ENCODE measurements at places on chromosomes 2 and 18. TPM values are rescaled to one million over a fixed set of nuclear protein-coding genes. Genes with fewer than 3 reads are reported as not detected.

Gene DHRS9
- total RNA-seq = not detected

GRCh38 chr2:37377187-37377532, 32.7 kb downstream of the QPCT start:
- peaks cover 4% of the 10 kb centered on the region for H3K36me3 ChIP-seq
- peaks cover 62% of the 10 kb centered on the region for H3K27me3 ChIP-seq
- peaks cover 30% of the 10 kb centered on the region for H3K4me1 ChIP-seq
- H3K27ac ChIP-seq = peak overlapping the region; percentile 39
- no peak overlapping the region for H3K4me3 ChIP-seq
- peak; percentile 36 for DNase-seq

DNA sequence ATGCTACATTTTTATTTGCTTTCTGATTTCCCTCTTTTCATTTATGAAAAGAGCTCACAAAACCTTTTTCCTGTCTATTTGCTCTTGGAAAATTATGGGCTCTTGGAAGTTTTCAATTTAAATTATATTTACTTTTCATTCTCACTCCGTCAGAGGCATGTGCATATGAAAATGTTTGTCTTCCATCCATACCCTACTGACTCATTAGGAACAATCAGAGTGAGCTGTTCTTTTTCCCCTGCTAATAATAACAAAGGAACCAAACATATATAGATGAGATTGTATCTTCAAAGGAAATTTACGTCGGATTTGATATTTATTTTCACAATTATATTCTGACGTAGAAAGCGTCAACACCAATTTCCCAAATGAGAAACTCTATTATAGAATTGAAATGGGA, 1101.2 kb downstream of the TSN start:
- no peak overlapping the region for H3K4me3 ChIP-seq
- no peak overlapping the region for H3K27ac ChIP-seq
- no peaks in the 10 kb centered on the region for H3K4me1 ChIP-seq
- no peaks in the 10 kb centered on the region for H3K27me3 ChIP-seq
- DNase-seq = no peak

DNA sequence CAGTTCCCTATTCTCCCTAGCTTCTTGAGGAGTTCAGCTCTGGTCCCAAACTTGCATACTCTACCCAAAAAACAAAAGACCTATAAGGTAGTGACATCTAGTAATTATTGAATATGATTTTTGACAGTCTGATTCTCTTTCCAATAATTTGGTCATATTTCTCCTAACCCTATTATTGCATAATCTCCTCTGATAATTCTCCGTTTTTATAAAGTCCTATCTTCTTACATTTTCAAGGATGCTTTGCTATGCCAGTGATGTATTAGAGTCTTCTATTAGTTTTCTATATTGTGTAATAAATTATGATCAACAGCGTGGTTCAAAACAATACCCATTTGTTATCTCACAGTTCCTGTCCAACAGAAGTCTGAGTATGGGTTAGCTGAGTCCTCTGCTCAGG, 426.3 kb downstream of the BCL11A start:
- peaks cover 2% of the 10 kb centered on the region for H3K27me3 ChIP-seq
- no peak overlapping the region for H3K27ac ChIP-seq
- H3K4me3 ChIP-seq = no peak overlapping the region
- DNase-seq = no peak
- H3K36me3 ChIP-seq = no peaks in the 10 kb centered on the region

DNA sequence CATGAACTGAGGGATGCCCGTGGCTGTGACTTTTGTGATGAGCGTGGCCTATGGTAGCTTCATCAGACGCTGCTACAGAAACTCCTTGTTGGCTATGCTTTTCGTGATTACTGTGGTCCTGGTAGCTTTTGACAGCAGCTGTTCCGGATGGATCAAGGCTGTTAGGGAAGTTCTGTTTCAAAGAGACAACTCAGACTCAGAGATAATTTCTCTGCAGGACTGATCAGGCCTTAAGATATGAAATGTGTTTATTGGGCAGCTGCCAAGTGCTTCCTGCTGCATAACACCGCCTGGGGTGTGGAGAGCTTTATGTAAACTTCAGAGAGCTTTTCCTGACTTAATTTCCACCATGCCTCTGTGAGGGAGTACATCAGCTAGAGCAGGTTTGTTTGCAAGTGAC, 243.8 kb downstream of the TSN start:
- peaks cover 2% of the 10 kb centered on the region for H3K27me3 ChIP-seq
- H3K36me3 ChIP-seq = no peaks in the 10 kb centered on the region
- no peak for DNase-seq
- H3K4me1 ChIP-seq = no peaks in the 10 kb centered on the region
- H3K27ac ChIP-seq = no peak overlapping the region

GRCh38 chr18:25326361-25326952, 25.5 kb downstream of the ZNF521 start:
- H3K4me3 ChIP-seq = no peak overlapping the region
- no peak for DNase-seq
- H3K27ac ChIP-seq = no peak overlapping the region
- H3K36me3 ChIP-seq = no peaks in the 10 kb centered on the region
- no peaks in the 10 kb centered on the region for H3K4me1 ChIP-seq

DNA sequence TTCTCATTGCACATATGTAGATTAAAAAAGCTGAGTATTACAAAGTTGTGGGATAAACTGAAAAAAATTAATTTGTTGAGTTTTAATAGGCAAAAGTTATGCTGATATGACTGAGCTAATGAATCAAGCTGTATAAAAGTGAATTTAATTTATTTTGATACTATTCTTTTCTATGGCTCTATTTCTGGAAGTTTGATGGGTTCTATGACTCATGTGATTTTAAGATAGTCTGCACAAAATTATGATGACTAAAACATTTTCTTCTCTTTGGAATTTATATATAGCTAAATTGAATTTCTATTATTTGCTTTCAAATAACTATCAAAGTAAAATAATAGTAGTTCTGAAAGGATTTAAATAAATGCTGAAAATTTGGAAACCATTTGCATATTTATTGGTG, 71.0 kb upstream of the MMADHC start:
- DNase-seq = no peak
- H3K36me3 ChIP-seq = no peaks in the 10 kb centered on the region
- no peak overlapping the region for H3K4me3 ChIP-seq
- H3K27me3 ChIP-seq = no peaks in the 10 kb centered on the region

GRCh38 chr2:108853421-108853820, 66.8 kb downstream of the CCDC138 start:
- H3K27me3 ChIP-seq = no peaks in the 10 kb centered on the region
- no peak for DNase-seq
- no peak overlapping the region for H3K4me3 ChIP-seq
- H3K36me3 ChIP-seq = peaks cover 18% of the 10 kb centered on the region
- peaks cover 2% of the 10 kb centered on the region for H3K4me1 ChIP-seq
- H3K27ac ChIP-seq = no peak overlapping the region

- no peaks in the 10 kb centered on the region for H3K36me3 ChIP-seq
- H3K4me1 ChIP-seq = no peaks in the 10 kb centered on the region
- no peak overlapping the region for H3K27ac ChIP-seq
- DNase-seq = no peak
- H3K4me3 ChIP-seq = no peak overlapping the region
Measured at GRCh38 chr18:5618047-5618688, 74.4 kb upstream of the EPB41L3 start.

GRCh38 chr2:237885111-237885930, 25.9 kb downstream of the RAMP1 start:
- H3K36me3 ChIP-seq = no peaks in the 10 kb centered on the region
- no peak for DNase-seq
- H3K27me3 ChIP-seq = peaks cover 2% of the 10 kb centered on the region
- H3K27ac ChIP-seq = no peak overlapping the region

Gene AMMECR1L
- 15.0 TPM for total RNA-seq

DNA sequence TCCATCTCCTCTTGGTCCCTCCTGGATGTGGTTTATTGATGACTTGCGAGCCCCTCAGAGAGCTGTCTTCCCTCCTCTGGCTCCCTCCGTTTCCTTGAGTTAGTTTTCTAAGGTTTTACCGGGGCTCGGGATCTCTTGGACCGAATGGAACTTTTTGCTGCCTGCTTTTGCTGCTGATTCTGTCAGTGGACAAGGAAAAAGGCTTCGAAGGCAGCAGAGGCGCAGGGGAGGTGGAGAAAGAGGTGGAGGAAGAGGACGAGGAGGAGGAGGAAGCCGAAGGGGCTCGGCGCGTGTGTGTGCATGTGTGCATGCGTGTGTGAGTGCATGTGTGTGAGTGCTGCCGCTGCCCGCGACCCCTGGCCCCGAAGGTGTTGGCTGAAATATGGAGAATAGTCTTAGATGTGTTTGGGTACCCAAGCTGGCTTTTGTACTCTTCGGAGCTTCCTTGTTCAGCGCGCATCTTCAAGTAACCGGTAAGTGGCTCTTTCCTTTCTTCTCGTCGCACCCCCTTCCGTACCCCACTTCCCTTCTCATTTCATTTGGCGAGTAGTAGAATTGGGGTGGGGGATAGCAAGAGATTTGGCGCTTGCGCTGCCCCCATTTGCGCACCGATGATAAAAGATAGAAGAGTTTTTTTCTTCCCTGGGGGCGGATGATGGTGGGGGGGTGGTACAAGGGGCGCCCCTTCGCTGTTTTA, 557 bp downstream of the DCC start:
- no peak for DNase-seq
- peaks cover 29% of the 10 kb centered on the region for H3K27me3 ChIP-seq
- no peaks in the 10 kb centered on the region for H3K36me3 ChIP-seq
- no peak overlapping the region for H3K27ac ChIP-seq
- no peaks in the 10 kb centered on the region for H3K4me1 ChIP-seq

GRCh38 chr2:10091182-10091888, 11.1 kb upstream of the CYS1 start:
- peak overlapping the region; percentile 63 for H3K27ac ChIP-seq
- peaks cover 6% of the 10 kb centered on the region for H3K36me3 ChIP-seq
- peaks cover 13% of the 10 kb centered on the region for H3K4me1 ChIP-seq
- peak overlapping the region; percentile 57 for H3K4me3 ChIP-seq

Gene VIL1
- total RNA-seq = not detected

DNA sequence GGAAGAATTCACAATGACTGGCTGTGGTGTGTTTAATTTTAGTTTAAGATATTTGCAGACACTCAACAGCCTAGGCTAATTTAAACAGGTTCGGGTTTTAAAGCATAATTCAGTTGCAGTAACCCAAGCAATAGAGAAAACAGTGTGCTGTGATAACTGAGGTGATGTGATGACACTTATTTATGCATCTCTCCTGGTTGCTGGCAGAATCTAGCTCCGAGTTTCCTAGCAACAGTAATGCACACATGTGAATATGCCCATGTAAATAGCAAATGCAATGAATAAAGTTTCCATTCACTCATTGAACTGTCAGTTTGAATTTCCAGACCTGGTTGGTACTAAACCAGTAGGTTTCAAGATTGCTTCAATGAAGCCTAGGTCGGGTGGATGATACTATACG, 426.5 kb downstream of the TMX3 start:
- DNase-seq = no peak
- H3K27me3 ChIP-seq = no peaks in the 10 kb centered on the region
- H3K27ac ChIP-seq = no peak overlapping the region

DNA sequence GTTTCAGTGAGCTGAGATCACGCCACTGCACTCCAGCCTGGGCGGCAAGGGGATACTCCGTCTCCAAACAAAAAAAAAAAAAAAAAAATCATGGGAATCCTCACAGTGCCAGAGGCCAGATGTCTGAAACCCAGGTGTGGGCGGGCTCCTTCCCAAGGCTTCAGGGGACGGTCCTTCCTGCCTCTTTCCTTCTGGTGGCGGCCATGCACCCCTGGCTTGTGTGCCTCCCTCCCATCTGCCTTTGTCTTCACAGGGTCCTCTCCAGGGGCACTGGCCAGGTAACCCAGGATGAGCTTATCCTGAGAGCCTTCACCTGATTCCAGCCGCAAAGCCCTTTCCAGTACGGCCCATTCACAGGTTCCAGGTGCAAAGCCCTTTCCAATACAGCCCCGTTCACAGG, 40.9 kb upstream of the GPC1 start:
- H3K36me3 ChIP-seq = no peaks in the 10 kb centered on the region
- peaks cover 21% of the 10 kb centered on the region for H3K4me1 ChIP-seq
- H3K27me3 ChIP-seq = no peaks in the 10 kb centered on the region
- no peak for DNase-seq
- H3K4me3 ChIP-seq = no peak overlapping the region

Data from activated CD4-positive, alpha-beta T cell treated with anti-CD3 and anti-CD28 coated beads, Interleukin-2, amount 10 ng/mL, durations not matched to agents 7 days and 5 days (primary cell).